Kidney (tissue), 22 donors: ENCODE measurements at places on chromosomes 2 and 18.

GRCh38 chr2:79453918-79454317, 58.9 kb upstream of the CTNNA2 start:
- DNase-seq: no peak

- DNase-seq: no peak
Measured at GRCh38 chr2:118016911-118017310, 3.0 kb upstream of the CCDC93 start.

GRCh38 chr2:71282493-71282892, 49.1 kb upstream of the ZNF638 start:
- no peak for DNase-seq

DNA sequence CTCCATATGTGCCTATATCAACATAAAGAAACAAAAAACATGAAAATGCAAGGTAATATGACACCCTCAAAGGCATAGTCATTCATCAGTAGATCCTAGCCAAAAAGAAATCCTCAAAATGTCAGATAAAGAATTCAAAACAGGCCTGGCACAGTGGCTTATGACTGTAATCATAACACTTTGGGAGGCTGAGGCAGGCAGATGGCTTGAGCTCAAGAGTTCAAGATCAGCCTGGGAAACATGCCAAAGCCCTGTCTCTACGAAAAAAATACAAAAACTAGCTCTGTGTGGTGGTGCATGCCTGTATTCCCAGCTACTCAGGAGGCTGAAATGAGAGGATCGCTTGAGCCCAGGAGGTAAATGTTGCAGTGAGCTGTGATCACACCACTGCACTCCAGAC, 284.6 kb upstream of the KLHL29 start:
- no peak for DNase-seq

DNA sequence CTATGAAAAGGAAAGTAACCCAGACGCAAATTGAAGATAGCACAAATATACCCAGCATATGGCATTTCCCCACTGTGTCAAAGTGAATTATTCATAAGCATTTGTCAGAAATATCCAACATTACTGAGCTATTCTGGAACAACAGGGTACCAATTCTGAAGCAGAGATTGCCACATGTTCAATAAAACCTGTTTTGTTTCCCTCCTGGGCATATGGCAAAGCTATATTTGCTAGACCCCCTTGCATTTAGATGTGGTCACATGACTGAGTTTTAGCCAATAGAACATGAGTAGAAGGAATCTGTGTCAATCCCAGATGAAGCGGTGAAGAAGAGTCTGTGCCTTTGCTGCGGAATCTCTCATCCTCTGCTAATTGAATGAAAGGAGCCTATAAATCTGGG, 296.4 kb upstream of the DLGAP1 start:
- no peak for DNase-seq

GRCh38 chr2:98819231-98819766, 88.4 kb upstream of the MGAT4A start:
- no peak for DNase-seq

GRCh38 chr2:218832081-218832480, 478 bp upstream of the PRKAG3 start:
- no peak for DNase-seq

- DNase-seq: no peak
Measured at GRCh38 chr2:217801115-217801531, 201.7 kb downstream of the TNS1 start.

DNA sequence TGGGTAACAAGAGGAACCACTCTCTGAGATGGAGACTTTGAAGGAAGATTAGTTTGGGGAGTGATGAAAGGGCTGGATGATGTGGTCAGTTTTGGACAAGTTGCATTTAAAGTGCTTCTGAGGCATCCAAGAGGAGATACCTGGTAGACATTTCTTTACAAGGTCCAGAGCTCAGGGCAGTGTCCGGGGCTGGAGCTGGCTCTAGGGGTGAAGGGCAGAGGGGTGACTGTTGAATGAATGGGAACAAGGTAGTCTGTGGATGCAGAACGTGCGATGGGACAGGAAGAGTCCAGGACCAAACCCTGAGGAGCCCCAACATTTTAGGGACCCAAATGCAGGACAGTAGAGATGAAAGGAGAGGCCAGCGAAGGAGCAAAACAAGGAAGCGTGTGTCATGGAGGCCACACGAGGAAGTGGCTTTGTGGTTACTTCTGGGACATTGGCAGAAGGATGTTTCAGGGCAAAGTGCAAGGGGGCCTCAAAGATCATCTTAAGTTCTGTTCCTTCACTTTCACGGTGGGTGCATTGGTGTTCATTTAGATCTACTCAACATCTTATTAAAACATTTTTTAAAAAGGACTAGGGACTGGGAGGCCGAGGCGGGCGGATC, 13.6 kb upstream of the GPR35 start:
- DNase-seq: no peak

DNA sequence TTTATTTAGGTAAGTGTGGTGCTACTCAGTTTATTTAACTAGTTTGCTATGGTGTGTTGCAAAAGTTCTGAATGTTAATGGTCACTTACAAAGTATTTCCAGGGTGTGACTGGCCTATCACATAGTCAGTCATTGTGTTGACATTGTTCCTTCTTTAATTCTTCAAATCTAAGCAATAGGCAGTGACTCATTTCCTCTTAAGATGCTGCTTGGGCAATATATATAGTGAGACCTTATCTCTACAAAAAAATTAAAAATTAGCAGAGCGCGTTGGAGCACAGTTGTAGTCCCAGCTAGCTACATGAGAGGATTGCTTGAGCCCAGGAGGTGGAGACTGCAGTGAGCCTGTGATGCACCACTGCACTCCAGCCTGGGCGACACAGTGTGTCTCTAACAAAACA, 5.8 kb upstream of the CCDC88A start:
- DNase-seq: no peak

- no peak for DNase-seq
Measured at GRCh38 chr2:227267410-227268115, 57.5 kb upstream of the MFF start.

DNA sequence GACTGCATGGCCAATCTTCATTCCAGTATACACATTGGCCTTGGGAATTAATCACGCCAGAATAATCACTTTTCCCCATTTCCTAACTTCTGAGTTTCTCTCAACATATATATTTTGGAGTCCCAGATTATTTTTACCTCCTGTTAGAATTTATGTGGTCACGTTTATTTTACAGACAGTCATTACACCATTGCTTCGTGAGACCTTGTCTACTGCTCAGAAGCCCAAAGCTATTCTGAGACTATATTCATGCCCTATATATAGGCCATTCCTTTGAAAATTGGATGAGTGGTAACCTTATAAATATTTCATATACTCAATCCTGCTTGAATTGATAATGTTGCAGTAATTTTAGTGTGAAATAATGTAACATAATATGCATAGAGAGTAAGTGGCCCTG, 610.0 kb upstream of the CDH2 start:
- no peak for DNase-seq
